ENCODE measurements at places on chromosomes 7 and 10.

DNA sequence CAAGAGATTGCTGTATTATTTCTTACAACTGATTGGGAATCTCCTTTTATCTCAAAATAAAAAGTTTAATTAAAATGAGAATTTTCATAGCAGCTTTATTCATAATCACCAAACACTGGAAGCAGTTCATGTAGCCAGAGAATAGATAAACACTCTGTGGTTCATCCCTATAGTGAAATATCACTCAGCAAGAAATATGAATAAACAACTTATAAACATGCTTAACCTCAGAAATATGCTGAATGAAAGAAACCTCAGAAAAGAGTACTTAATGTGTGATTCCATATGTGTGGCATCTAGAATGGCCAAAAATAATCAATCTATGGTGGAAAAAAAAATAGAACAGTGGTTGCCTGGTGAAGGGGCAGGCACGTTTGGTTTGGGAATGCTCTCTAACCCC, 33.3 kb downstream of the MYO1G start:
- DNase-seq, result no peak

- DNase-seq, result no peak
Observed at GRCh38 chr7:87330942-87331341, 14.5 kb upstream of the CROT start.

- DNase-seq, result no peak
Observed at GRCh38 chr7:22582863-22583622, 83.1 kb upstream of the STEAP1B start.

DNA sequence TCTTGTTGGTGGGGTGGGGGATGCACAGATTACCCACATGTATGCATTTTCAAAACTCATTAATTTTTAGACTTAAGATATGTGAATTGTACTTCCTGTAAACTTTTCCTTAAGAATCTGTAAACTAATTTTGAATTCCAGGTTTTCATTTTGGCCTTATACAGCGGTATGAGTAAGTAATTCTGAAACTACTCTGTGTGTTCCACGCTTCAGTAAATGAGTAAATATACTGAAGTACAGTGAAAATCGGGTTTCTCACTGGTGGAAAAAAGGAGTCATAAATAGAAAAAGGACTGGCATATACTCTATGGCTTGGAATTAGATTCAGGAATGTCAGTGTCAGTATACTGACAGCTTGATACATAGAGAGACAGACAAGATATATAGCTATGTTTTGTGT, 72.8 kb downstream of the CTTNBP2 start:
- no peak for DNase-seq

- DNase-seq, result no peak
Observed at GRCh38 chr7:47551668-47552440, 30.1 kb downstream of the TNS3 start.

- no peak for DNase-seq
Observed at GRCh38 chr7:23622506-23622925, 25.3 kb downstream of the CCDC126 start.

DNA sequence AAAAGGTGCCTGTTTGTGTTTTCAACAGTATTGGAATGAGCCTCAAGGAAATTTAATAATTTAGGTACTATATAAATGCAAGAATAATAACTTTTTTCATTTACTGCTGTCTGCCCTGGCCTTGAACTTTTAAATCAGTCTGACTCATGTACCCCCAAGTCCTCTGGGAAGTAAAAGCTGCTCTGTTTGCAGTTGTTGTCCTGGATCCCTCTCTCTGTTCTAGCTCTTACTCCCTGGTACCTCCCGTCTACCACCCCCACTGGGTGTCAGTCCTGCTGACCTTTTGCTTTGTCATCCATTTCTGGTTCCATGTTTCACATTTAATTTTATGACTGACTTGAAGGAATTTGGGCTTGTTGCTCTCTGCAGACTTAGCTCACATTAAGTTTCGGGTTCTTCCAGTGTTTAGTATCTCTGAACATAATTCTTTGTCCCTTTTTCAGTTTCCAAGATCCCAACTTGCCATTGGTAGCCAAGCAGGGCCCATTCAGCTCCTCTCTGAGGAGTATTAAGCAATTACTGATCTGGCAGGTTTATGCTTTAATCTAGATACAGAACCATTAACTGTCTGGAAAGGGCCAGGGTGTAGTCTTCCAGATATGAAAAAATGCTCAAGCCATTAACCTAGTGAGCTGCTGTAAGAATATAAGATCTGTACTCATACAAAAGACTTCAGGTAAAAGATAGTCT, 208.7 kb upstream of the FAM3C start:
- DNase-seq, result no peak

DNA sequence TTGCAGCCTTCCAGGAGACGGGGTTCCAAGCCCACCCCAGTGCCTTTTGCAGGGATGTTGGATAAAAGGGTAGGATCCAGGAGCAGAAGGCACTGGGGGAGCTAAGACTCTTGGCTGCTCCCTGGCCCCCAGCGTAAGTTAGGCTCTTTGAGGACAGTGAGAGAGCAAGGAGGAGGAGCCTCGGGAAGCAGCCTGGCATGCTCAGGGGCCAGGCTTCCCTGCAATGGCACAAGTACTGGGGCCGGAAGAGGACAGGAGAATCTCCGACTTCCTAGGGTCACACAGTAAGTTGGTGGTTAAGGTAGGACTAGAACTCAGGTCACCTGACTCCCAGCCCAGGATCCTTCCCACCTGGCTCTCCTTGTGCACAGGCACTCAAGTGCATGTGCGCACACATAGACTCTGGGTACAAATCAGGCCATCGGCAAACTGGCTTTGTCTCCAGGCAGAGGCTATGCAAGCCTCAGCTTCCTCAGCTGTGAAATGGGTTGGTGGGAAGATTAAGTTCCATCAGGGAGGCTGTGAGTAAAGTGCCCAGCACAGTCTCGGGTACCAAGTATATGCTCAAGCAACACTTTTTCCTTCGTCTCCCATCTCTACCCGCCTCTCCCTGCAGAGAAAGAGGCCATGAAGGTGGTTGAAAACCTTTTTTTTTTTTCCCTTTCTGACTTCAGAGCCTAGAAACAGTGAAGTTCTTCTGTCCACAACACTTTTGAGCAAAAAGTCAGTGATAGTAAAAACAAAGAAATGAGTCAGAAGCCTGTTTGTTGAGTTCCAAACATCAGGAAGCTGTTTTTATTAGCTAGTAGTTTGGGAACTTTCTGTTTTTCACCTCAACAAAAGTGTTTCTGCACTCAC, 79.1 kb downstream of the NEURL1 start:
- no peak for DNase-seq

- DNase-seq, result no peak
Observed at GRCh38 chr7:11297126-11297625, 323.5 kb downstream of the PHF14 start.

DNA sequence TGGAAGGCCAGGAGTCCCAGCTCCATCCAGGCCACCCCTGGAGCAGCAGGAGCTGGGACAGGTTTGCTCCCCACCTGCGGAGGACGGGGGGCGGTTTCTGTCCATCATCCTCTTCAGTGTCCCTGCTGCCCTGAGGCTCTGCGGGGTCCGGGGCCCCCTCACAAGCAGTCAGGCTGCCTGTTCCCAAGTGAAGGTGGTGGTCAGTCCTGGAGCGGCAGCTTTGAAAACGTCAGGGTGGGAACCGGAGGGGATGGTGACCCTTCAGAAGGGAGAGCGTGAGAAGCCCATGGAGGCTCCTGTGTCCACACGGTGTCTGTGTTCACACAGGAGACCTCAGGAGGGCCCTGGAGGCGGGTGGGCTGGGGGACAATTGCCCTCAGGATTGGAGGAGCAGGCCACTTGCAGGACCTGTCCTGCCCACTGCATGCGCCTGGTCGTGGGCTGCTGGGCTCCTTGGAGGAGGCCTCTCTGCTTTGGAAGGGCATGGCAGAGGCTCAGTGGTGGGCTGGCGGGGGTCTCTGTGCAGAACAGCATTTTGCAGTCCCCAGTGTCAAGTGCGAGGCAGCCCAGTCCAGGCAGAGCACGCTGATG, 49.3 kb upstream of the INPP5A start:
- no peak for DNase-seq

DNA sequence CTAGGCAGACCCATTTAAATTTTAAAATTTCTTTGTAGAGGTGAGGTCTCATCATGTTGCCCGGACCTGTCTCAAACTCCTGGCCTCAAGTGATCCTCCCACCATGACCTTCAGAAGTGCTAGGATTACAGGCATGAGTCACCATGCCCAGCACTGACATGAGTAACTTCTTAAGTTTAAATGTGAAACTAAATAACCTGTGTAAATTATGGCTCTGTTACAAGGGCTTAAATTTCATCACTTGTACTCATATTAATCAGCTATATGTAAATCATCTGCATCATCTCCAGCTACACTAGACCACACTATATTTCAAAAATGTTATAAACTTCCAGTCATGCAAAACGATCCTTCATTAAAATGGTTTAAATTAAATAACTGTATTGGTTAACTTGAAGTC, 56.1 kb downstream of the ATAD1 start:
- no peak for DNase-seq

GRCh38 chr10:129055225-129055624, 411.8 kb upstream of the MGMT start:
- DNase-seq, result no peak

DNA sequence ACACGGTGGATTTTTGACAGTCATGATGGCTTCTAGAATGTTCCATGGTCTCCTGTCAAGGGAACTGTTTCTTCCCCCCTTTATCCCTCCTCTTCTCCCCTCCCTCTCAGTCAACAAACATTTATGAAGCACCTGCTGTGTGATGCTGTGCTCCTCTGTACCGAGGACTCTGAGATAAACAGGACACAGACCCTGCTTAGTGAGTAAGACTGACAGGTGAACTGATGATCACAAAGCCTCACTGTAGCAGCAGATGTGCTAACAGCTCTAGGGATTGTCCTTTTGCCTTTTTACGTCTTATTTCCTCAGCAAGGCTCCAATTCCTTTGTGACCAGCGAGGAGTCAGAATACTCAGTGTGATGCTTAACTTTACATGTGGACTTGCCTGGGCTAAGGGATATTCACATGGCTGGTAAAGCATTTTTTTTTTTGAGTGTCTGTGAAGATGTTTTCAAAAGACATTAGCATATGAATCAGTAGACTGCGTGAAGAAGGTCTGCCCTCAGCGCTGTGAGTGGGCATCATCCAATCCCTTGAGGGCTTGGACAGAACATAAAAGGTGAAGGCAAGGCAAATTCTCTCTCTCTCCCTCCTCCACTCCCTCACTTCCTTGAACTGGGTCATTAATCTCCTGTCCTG, 170.1 kb downstream of the ADRA2A start:
- no peak for DNase-seq

- peak; percentile 38 for DNase-seq
Observed at GRCh38 chr10:97714401-97715258, 1.1 kb downstream of the MARVELD1 start.

DNA sequence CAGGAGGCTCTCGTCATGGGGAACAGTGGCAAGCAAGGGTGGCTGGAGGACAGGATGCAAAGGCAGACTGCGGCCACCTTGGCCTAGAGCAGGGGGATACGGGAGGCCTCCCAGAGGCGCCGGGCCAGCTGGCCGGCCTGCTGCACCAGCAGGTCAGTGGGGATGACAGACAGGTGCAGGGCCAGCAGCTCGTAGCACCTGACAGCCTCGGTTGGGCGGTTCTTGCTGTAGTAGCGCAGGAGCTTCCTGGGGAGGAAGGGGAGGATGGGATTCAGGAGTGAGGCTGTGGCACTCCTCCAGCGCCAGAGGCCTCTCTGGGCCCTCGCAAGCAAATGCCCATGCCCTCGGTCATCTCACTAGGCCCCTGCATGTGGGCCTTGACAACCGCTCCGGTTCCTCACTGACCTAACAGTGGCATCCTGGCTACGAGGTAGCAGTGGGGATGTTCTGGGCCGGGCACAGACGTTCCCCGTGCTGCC, 2.5 kb upstream of the PYROXD2 start:
- no peak for DNase-seq

DNA sequence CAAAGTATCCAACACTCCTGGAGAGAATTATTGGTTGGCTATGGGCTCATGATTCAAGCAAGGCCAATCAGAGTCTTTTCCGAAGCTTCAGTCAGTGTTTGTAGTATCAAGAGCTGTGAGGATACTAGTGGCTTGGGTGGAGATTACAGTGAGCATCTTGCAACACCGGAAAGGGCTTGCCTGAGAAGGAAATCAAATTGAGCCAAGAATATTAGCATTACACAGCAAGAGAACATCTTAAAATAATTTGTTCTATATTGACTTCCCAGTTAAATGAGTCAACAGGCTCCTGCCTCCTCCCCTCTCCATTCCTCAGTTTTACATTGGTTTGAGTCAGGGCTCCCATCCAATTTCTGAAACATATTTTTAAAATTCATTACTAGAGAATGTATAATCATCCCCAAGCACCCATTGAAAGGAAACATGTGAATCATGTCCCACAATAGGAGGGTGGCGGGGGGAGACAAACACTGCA, 127.4 kb downstream of the ELAPOR2 start:
- DNase-seq, result no peak

- no peak for DNase-seq
Observed at GRCh38 chr7:5758753-5759335, 22.6 kb downstream of the RNF216 start.

GRCh38 chr10:42929236-42929635, 146.6 kb downstream of the BMS1 start:
- no peak for DNase-seq

DNA sequence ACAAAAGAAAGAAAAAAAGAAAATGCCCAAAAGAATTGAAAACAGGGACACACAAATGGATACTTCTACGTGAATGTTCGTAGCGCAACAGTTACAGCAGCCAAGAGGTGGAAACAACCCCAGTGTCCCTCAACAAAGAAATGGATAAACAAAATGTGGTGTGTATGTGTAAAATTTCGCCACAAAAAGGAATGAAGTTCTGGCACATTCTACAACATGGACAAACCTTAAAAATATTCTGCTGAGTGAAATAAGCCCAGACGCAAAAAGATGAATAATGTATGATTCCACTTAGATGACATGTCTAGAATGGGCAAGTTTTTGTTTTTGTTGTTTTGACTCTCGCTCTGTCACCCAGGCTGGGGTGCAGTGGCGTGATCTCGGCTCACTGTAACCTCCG, 10.9 kb downstream of the UCMA start:
- no peak for DNase-seq

DNA sequence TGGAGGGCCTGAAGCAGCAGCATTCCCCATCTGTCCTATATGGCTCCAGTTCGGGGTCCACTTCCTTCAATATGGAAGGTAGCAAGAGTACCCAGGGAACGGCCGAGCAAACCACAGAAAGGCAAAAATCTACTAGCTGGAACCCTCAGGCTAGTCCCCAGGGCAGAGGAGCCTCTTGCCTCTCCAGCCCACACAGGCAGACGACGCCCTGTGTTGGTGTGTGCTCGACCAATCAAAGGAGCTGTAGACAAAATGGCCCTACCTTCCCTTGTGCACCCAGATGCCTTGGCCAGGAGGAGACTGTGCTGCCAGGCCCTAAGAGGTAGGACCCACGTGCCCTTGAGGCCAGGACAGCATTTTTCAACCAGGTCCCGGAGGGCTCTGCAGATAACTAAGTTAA, 91.5 kb downstream of the FAM53B start:
- no peak for DNase-seq

Measured in GOT3 (cell line).